Head of caudate nucleus (tissue), 42 donors: ENCODE measurements at places on chromosomes 6 and 20.
A peak's percentile ranks its signal among the peaks of the same experiment; 100 is the strongest.

- no peak for DNase-seq
These were observed 175.0 kb downstream of the GMPR start for GRCh38 chr6:16413399-16413798.

DNA sequence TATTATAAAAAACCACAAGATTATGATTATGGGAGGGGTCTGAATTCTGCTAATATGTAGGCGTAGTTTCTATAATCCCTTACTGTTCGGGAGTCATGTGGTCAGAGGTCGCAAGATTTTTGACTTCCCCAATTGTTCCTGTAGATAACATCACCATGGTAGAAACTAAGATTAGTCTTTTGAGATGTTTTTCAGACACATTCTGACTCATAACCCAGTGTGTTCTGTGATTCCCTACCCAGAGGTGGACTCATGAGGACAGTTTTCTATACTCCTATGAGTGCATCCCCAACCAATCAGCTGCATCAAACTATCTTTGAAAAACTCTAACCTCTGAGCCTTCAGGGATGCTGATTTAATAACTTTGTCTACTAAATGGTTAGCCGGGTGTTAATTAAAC, 175.5 kb downstream of the RFPL4B start:
- no peak for DNase-seq

DNA sequence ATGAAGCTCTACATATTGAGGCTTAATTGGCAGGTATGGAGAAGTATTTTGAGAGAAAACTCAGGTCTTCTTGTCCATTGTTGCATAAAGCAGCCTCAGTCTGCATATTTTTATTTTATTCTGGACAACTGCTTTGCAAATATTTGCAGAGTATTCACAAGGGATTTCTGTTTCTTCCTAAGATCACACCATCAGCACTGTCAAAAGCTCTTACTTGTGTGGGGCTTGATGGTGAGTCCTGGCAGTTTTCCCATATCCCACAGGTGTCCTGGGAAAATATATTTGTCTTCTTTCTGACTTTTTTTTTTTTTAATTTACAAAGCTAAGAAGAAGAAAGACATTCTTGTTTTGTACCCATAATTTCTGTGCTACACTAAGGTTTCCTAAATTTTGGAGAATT, 16.9 kb upstream of the MLIP start:
- no peak for DNase-seq

DNA sequence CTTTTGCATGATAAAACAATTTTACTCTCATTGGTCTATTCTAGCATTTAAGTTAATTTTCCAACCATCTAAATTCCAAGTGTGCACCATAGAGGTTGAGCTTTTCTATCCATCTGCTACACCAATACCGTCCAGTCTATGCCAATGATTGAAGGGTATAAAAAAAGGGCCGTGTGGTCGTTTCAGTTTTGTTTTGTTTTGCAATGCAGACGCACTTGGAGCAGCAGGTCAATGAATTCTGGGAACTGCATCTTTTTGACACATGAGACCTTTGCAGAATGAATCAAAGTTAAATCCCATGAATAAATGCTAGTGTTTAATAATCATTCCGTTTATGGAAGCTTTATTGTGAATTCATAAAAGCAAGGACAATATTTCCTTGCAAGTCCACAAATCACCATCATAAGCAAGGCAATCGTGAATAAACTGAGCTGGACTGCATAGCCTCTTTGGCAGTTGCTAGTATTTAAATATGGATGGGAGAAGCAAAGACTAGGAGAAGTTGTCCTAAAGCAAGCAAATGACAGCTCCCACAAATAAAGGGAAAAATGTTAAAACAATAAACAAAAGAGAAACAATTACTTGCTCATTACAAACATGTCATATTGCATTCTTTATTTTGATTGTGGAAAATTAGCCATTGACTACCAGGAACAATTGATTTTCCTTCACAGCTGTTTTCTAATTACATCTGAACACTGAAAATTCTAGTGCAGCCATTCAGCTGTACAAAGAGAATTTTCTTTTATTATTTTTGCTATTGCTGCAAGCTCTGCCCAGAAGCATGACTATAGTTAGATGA, 649.7 kb upstream of the GJE1 start:
- DNase-seq = no peak

- DNase-seq = no peak
These were observed 35.8 kb downstream of the HIVEP1 start for GRCh38 chr6:12047792-12048432.

DNA sequence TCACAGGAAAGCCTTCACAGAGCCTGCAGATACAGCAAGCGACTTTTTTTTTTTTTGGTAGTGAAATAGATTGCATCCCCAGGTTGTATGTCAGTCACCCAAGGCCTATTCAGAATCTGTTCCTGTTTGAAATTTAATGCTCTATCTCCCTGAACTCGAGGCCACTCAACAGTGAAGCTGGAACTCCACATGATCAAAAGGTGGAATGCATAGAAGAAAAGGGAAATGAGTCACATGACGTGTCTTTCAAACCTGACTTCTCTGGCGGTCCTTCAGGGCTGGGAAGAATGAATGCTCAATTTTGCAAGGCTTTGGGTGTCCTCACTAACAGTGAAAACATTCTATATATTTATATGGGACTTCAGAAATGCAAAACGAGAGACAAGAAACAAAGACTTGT, 88.4 kb upstream of the B3GAT2 start:
- no peak for DNase-seq

DNA sequence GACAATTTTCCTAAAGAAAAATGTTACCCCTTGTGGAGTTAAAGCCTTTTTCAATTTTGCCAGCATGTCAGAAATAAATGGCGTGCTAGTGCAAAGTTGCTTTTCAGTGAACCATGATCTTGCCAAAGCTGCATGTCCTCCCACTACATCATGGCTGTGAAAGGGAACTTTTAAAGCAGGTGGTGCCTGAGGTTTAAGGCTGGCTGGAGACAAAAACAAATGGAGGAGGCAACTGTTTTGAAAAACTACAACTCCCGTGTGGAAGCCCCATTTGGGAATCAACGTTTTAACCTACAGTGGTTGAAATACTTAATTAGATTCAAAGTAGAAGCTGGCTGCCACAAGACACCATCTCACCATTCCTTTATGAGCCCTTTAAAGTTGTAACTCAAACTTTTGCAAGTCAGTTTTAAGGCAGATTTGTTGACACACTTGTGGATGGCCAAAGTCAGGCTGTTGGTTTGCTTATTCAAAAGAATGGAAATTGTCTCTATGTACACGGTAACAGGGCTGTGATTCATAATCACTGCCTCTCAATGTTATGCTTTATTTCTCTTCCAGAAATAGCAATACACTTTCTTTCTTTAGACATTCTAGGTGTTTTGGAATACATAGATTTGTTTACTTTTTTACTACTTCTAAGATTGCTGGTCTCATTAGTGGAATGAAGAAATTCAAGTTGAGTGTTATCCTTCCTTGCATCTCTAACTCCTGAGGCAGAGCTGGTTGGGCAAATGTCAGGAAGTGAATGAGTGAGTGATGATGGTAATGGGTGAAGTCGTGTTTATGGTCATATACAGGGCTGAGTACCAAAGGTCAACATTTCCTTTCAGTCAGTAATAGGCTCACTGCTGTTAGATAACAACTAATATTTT, 196.4 kb upstream of the GMDS start:
- DNase-seq = no peak

DNA sequence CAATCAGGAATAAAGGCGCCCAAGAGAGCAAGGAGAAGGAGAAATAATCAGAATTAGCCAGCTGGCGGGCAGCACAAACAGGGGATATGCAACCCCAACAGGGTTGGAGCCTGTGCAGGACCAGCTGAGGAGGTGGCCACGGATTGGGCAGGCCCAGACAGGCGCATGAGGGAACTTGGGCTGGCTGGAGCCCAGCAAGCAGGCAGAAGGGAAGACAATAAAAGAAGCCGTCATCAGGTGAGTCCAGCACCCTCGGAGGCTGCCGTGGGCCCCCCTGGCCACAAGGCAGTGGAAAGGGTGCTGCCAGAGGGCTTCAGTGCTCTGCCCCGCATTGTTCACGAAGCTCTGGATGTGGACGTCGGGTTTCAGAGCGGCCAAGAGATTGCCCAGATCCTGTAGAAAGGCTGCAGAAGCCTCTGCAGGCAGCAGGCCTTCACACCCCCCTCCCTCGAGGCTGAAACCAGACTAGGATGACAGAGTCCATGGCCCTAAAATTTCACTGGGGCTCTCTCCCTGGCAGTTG, 28.4 kb upstream of the MAFB start:
- no peak for DNase-seq

GRCh38 chr20:50838707-50839385, 44.0 kb downstream of the BCAS4 start:
- DNase-seq = no peak

DNA sequence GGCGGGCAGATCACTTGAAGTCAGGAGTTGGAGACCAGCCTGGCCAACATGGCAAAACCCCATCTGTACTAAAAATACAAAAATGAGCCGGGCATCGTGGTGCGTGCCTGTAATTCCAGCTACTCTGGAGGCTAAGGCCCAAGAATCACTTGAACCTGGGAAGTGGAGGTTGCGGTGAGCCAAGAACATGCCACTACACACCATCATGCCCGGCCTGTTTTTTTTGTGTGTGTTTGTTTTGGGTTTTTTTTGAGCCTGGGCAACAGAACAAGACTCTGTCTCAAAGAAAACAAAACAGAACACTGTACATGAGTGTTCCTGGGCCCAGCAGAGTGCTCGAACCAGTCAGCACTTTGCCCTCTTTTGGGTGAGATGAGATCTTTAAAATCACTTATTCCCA, 159.1 kb downstream of the MTHFD1L start:
- DNase-seq = no peak

- no peak for DNase-seq
These were observed 4.3 kb upstream of the SLC17A2 start for GRCh38 chr6:25934735-25935313.

GRCh38 chr20:11891776-11892545, 25.7 kb upstream of the BTBD3 start:
- no peak for DNase-seq

DNA sequence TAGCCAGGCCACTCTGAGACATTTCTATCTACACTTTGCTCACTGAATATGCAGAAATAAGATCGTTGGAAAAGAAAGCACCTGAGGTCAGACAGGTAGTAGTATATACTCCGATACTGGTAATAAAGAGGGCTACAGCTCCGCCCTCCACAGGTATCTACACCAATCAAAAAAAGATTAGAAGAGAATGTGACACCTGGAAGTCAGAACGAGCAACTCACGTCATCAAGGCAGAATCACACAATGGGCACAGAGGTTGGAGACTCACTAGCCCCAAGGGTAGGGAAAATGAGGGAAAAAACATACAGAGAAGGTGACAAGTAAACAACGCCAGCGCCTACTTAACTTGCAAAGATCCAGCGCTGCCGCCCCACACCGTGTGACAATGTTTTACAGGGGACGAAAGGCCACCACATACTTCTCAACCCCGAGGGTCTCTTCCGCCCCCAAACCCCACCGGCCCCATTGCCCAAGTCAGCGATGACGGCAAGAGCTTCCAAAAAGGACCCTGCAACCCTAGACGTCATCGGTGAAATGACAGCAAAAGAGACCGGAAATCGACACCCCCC, 653 bp downstream of the LMBRD1 start:
- no peak for DNase-seq

- peak; percentile 66 for DNase-seq
These were observed 117.1 kb upstream of the ASF1A start for GRCh38 chr6:118776607-118777549.

DNA sequence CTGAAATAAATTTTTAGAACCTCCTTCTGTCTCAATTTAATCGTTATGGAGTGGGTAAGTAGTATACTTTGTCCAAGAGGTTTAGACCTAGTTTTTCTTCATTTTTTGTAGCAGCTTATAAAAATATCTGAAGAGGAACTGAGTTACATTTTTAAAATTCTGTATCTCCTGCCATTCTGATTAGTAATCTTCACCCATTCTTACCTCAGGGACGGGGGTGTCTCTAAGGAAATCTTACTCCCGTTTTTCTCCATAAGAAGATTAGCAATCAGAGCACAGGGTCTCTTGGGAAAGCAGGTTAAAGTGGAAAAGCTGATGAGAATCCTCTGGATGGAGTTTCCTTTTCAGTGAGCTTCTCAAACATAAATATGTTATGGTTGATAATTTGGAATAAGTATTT, 259.3 kb upstream of the FAM83B start:
- DNase-seq = no peak

DNA sequence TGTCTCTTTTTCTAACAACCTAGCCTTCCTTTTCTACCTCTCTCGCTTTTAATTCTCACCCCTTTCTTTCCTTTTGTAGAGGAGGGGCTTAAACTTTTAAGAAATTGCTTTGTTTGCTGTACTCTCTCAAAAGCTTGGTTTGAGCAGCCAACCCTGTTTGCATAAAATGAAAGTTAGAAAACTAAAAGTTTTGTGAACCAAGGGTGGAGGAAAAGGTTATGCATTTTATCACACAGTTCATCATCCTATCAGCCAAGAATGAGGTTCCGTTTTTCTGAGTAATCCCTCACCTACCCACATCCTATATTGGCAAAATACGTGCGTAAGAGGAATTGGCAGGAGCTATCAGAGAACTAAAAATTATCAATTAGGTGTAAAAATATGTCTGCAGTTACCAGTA, 42.8 kb upstream of the LOC128125822 start:
- no peak for DNase-seq

GRCh38 chr20:43925215-43925614, 10.6 kb downstream of the TOX2 start:
- no peak for DNase-seq

DNA sequence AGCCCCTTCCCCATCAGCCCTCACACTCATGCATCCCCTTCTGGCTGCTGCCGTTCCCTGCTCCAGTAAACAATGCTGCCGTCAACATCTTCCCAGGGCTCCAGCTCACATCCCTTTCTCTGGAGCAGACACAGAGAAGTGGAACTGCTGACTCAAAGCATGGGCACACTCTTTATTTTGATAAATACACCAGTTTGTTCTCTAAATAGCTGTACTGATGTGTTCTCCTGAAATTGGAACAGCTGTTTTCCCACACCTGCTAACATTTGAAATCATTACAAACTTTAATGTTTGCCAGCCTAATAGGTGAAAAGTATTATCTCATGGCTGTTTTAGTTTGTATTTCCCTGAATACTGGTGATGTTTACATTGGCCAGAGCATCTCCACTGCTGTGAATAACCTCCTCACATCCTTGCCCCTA, 102.1 kb upstream of the NXT1 start:
- DNase-seq = no peak
